Stomach (tissue), 19 donors: ENCODE measurements at places on chromosomes 13 and 19. TPM values are rescaled to one million over a fixed set of nuclear protein-coding genes. Genes with fewer than 3 reads are reported as not detected.
A peak's percentile ranks its signal among the peaks of the same experiment; 100 is the strongest.

DNA sequence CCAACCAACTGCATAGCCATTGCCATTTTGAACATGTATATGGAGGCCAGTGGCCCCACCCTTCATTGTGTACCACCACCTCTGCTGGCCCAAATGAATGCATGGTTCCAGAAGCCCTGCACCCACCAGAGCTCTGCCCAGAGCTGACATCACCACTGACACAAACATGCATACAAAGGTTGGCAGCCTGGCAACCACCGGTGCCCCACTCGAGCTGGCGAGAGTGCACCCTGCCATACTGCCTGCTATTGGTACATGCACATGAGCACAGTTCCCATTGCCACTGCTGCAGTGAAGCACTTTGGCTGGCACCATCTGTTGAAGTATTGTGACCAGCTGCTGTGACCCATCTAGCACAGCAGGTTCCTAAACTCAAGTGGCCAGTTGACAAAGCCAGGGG lies 1564.9 kb downstream of the OLFM4 start:
- no peak for DNase-seq

DNA sequence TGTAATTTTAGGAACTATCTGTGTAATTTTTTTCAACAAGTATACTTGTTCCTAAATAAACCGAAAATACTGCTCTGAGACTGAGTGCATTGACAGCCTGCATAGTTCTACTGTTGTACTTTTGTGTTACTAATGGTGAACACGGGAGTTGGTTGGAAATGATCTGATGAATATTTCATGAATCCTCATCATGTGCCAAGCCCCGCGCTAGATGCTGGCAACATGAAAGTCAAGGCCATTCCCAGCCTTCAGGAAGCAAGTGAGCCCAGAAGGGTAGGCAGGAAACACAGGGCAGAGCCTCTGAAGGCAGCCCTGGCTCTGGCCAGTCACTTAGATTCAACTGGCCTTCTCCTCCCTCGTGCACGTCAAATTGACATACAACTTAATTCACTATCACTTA lies 106.1 kb downstream of the ABCC4 start:
- DNase-seq = no peak

- no peak for DNase-seq
Measured at GRCh38 chr13:38636073-38636472, 50.8 kb upstream of the FREM2 start.

DNA sequence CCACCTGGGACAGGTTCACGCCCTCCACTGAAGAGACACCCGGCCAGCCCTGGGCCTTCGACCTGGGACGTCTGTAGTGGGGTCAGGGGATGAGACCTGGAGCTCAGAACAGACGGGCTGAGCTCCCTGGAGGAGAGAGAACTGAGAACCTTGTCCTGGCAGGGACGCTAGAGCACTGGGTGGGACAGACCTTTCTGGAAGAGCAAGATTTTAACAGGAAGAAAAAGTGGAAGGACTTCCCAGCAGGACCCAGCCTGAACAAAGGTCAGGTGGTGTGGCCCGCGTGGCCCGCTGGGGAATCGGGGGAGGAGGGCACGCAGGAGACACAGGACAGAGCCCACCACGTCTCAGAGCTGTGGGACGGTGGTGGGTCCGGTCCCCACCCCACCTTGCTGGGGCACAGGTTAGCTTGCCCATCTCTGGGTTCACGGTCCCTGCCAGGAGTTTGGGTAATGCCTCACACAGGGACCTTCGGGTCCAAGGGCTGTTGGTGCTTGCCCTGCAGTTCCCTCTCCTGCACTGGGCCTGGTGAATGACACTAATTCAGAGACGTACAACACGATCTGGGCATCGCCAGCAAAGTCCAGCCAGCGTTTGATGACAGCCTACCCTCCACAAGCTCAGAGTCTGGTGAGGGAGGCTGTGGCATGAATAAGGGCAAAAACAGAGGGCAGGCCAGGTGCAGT lies 1.2 kb upstream of the EFNA2 start:
- DNase-seq = no peak

DNA sequence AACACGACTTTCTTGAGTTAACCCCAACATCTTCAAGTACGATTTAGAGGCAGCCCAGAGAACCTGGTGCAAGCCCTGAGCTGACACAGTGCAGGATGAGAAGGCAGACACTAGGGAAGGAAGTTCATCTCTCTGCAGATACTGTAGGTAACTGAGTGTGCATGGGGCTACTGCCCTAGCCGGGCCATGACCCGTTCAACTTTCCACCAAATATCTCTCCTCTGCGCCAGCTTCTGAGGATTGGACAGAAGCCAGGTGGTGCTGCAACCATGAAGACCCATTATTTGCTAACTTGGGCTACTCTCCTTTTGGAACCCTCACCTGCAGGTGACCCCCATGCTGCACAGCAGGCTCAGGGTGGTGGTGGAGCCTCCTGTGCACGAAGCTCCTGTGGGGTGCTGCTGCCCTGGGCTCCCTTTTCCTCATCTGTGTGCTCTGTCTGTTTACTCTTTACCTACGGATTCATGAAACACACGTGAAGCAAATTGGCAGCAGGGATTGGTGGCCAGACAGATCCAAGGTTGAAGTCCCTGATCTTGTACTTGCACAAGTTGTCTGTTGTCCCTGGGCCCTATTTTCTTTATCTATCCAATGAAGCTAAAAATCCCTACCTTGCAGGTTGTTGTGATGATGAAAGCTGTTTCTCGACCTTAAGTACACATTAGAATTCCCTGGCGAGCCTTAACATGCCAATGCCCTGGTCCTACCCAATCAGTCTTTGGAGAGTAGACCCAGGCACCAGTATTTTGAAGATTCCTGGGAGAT lies 227.8 kb downstream of the LACC1 start:
- DNase-seq = no peak

DNA sequence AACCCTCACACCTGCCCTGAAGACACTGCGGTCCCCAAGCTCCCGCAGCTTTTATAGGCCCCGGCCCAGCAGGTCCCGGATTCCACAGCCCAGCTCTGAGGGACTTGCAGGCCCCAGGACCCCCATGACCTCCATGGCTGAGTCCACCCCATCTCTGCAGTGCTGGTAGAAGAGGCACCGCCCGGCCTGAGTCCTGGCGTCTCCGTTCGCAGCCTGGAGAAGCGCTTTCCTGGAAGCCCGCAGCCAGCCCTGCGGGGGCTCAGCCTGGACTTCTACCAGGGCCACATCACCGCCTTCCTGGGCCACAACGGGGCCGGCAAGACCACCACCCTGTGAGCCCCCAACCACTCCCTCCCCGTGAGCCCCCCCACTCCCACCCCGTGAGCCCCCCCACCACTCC lies 9.2 kb downstream of the ABCA7 start:
- no peak for DNase-seq

DNA sequence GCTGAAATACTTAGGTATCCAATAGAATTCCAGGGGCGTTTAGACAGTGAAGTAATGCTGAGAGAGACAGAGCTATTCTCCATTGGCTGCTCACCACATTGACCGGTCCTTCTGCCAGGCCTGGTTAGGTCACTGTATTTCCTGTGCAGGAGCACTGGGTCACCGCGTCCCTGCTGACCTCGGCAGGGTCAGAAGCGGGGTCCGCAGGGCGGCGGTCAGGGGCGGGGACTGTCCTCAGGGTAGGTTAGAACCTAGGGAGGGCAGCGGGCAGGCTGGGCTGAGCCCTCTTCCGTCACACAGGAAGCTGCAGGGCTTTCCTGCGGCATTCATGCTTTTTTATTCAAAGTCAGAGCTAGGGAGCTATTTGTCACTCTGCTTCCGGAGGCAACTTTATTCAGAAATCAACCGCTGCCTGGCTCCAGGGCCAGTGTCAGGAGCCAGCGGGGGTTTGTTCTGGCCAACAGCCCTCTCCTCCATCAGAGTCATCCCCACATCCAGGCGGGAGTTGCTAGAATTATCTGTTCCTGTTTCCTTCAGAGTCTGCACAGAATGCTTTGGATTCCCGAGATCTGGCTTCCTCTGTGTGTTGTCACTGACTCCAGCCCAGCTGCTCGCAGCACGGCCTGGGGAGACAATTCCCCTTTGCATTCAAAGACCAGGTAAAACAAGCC lies 81.2 kb upstream of the WASF3 start:
- DNase-seq = no peak

DNA sequence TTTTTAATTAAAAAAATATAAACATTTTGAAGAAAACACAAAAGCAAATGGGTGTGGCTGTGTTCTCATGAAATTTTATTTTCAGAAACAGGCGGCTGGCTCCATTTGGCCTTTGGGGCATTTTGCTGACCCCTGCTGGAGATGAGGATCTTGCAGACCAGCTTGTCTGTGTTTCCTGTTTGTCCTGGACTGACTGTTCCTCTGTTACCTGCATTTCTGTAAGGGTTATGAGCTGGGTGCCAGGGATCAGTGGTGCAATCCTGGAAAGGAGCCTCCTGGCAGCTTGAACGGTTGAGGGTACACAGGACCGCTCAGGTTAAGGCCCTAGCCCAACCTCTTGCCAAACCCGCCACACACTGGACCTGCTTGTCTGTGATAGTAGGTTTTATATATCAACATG lies 49.9 kb downstream of the ZNF787 start:
- no peak for DNase-seq

- no peak for DNase-seq
Measured at GRCh38 chr19:18660051-18660910, 23.2 kb upstream of the CRTC1 start.

DNA sequence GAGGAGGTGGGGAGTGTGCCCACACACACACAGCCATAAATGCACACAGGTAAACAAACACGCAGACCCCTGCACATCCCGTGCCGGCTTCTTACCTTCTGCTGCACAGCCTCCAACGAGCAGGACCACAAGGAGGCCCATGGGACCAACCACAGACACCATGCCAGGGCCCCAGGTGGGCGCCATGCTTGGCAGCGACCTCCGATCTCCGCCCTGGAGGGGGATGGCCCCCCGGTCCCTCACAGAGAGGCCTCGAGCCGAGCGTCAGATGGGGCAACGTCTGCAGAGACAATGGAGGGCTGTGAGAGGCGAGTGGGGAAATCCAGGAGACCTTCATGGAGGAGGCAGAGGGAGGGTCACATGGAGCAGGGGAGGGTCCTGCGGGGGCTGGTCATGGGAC lies 54.7 kb downstream of the PTPRS start:
- DNase-seq = no peak

DNA sequence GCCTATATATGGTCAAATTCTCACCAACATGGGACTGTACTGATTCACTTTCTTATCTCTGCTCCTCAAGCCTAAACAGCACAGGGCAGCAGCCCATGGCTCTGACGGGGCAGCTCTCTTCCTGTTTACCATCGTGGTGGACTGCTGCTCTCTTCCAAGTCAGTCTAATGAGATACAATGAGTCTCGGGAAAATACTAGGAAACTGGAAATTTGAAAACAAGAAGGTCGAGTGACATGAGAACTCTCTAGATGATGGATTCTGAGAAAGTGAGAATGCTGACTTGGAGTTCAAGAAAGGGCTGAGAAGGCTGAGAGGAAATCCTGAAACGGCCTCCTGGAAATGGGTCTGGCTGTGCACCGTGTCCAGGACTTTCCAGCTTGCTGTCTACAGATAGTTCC lies 122.8 kb upstream of the ARGLU1 start:
- DNase-seq = peak; percentile 27

MEIOSIN gene
- not detected for total RNA-seq

CEACAM16 gene
- total RNA-seq = not detected
